ENCODE measurements at places on chromosomes 3 and 15.

GRCh38 chr3:54488297-54488696 lies 365.9 kb downstream of the CACNA2D3 start:
- DNase-seq, result no peak

- DNase-seq, result no peak
These were observed 100.6 kb upstream of the ATP11B start for GRCh38 chr3:182692695-182693094.

- no peak for DNase-seq
These were observed 70.7 kb upstream of the LARS2 start for GRCh38 chr3:45317710-45318109.

DNA sequence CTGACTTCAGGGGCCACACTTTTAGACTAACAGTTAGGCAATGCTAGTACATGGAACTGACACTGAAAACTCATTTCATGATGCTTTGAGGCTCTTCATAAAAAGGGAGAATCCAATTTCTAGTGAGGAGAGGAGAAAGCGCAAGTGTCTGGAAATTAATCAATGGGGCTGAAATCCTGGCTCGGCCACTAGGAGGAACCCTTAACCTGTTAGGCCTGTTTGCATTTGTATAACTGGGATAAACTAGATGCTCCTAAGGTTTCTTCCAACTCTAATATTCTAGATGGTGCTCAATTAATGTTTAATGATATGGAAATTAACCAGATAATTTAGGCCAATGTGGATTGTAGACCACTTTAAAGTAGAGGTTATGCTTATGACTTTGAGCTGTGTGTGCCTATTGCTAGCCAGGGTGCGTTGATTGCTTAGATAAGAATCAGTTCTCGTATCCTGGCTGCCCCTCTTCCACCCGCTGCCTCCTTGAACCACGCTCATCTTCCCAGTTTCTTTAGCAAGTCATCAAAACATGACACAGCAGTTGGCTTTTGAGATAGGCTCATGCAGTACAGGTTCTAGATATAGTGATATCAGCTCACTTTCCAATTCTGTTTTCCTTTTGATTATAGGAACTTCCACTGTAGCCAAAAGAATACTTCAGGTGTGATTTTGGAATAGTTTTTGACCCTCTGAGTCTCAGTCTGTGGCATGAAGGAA lies 16.8 kb upstream of the CRBN start:
- DNase-seq, result peak; percentile 18

- DNase-seq, result peak; percentile 49
These were observed 34.3 kb downstream of the CCR3 start for GRCh38 chr3:46276497-46277099.

DNA sequence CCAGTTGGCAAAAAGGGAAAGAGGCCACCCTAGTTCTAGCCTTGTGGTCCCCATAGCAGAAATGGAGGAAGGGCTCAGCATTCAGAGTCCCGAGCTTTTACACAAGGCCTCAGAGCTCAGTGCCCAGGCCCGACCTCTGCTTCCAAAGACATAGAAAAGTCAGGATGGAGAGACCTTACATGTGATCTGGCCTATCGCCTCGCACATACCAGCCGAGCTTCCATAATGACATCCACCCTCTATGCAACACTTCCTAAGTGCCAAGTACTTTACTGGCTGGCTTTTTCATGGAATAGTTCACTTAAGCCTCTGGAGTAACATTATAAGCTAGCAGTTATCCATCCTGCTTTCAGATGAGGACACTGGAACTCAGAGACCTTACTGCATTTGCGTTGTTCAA lies 275.9 kb downstream of the FAM43A start:
- no peak for DNase-seq

DNA sequence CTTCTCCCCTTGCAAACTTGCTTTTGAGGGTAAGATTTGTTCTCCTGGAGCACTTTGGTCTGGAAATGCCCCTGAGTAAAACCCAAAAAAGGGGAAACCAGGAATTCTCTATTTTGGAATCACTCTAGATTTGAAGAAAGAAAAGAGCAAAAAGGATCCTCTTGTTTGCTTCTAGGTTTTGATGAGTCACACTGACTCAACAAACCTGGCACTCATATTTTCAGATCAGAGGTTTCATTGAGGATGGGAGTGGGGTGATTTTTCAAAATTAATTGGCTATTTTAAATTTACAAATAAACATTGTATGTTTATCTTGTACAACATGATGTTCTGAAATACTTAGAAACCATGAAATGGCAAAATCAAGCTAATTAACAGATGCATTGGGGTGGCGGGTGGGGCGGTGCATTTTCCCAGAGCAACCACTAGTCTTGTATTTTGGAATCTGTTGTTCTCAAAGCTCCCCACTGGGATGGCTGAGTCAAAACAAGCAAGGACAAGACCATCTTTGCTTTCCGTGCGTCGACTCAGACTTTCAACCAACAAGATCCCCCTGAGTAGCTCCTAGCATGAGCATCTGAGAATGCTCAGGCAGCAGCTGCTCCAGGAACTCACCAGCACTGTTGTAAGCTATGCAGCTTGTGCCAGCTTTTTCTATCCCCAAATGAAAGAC lies 451.4 kb downstream of the WDR72 start:
- no peak for DNase-seq

DNA sequence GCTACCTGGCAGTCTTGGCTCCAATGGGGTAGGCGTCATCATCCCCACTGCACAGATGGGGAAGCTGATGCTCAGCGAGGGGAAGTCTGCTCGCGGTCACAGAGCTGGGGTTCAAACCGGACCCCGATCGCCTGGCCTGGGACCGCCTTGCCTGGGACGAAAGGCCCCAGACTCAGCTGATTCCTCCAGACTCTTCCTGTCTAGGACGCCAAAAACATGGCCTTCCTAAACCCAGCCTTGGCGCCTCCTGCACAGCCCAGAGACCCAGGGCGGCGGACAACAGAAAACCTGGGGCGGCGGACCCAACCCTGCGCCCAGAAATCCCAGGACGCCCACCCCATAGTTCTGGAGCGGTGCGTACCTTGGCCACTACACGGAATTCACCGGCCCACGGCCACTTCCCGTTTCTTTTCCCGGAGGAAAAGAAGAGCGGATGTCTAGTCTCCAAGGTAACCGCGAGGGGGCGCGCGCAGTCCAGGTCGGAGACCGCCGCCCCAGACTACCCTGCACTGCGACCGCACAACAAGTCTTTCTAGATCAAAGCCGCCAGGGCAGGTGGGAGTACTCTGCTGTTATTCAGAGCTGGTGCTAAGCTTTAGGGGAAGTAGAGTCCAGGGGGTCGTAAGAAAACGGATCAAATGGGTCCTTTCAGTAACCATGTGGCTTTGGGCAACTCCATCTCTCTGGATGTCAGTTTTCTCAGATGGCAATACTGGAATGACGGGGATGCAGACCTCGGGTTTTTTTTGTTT lies 4.9 kb upstream of the IL17RD start:
- DNase-seq, result peak; percentile 76

DNA sequence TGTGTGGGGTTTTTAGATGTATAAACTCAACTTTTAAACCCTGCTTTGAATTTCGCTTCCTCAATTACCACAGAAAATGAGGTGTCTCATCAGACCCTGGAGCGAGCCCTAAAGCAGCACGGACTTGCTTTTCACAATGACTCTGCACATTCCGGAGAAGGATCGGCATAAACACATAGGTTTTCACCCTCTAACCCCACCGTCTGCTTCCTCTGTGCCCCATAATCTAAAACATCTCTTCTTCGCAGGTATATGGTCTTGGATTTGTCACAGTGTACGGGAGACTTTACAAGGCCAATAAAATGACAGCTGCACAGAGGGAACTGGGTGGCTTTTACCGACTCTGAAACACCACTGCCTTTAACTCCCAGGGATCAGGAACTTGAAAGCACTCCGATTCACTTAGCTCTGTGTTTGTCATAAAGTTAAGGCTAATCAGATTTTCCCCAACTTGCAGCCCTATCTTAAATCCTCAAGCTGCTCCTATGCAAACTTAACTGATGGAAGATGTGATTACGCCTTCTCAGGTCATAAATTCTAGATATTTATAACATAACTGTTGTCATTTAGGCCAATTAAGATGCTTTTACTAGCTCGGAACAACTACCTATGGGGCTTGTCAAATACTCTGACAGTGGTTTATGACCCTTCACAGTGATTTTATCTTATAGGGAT lies 133.4 kb upstream of the WNT5A start:
- DNase-seq, result peak; percentile 92

- DNase-seq, result no peak
These were observed 64.2 kb upstream of the MME start for GRCh38 chr3:155015776-155016436.

DNA sequence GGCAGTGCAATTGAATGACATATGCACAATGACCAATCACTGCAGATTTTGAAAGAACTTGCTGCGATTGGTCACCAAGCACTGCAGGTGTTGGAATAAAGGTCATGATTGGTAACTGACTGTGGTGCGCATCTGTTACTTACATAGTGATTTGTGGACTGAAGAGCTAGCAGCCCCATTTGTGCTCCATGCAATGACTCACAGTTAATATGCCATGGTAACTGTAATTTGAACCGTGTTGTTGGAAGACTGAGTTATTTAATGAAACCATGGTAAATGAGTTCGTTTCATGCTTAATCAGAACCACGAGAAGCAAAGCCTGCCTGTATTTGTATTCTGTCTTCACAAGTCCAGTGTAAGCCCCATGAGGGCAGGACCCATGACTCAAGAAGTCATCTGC lies 220.5 kb downstream of the TJP1 start:
- DNase-seq, result no peak

DNA sequence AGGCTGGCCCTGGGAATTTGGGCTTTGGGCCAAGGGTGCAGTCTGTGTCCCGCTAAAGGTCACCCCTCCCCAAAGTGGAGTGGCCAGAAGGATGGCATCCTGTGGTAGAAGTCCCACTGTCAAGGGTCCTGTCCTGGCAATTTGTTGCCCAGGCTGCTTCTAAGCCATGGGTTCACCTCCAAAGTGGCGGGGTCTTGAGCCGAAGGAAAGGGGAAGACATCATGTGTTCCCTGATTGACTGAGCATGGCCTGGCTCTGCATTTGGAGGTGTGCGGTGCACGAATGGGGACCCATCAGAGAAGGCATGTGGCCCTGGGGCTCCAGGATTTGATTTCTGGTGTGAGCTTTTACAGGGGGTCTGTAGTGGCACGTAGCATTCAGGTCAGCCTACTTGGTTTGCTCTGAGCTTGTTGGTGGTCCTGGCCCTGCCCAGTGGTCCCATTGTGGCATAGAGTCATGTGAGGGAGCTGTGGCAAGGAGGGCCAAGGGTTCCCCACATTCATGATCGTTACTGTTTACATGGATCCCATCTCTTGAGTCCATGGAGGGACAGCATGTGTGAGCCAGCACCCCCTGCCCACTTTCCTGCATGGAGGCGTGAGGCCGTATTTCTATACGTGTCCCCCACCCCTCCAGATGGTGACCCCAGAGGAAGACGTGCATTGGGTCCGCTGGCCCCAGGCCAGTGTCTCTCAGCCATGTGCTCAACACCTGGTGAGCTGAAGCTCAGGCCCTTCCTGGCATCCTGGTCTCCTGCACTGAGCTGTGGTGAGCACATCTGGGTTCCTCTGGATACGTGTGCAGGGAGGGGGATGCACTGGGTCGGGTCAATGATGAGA lies 225.1 kb downstream of the SNRPN start:
- no peak for DNase-seq

- no peak for DNase-seq
These were observed 33.5 kb upstream of the USP8 start for GRCh38 chr15:50390554-50391264.

DNA sequence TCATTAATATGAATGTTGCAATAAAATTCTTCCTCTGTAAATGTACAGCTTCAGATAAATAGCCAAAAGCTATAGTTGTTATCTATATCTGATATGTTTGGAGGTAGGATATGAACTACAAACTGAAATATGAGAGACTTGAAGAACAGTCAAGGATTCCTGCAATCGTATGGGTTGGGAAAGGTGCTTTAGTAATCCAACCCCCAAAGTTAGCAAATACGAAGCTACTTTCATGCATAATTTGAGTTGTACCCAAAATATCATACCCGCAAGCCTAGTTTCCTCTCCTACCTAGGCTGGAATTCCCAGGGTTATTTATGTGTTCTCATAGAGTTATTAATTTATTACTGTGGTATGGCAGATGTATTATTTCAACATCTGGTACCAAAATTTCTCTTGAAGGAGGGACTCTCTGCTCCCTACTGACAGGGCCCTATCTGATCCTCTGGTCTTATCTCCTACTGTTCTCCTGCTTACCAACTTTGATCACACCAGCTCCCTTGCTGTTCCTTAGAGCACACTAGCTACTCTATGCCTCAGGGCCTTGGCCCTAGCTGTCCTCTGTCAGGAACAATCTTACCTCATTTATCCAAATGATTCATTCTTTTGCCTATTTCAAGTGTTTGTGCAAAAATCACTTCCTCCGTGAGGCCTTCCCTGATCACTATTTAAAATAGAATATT lies 140.4 kb upstream of the CCDC54 start:
- peak; percentile 69 for DNase-seq

DNA sequence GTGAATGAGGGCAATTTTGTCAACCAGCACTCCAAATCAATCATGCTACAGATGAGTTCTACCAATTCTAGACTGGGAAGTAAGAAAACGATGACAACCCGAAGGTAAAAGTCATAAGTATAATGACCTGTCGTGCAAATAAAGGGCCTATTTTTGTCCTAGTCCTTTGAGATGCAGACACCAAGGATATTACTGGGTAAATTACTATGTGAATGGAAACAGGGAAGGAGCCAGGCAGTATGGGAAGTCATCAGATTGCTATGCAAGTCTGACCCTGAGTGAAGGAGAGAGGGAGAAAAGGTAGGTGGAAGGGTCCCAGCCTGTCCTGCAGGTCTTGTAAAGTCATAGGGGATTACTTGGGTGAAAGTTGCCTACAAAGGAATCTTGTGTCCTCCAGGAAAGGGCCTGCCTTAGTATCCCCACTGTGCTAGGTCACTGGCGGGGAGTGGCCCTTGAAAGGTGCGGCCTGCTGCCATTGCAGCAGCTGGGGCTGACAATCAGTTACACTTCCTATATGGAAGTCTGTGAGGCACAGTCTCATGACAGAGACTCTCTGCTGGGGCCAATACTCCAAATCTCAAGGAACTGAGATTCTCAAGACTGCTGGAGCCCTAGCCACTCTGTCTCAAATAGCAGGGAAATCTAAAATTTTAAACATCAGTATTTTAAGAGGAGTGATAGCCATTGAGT lies 149.9 kb upstream of the SLC2A2 start:
- no peak for DNase-seq

GRCh38 chr3:136694321-136694720 lies 57.9 kb downstream of the STAG1 start:
- no peak for DNase-seq

GRCh38 chr3:70261283-70261682 lies 51.2 kb downstream of the MDFIC2 start:
- peak; percentile 37 for DNase-seq

- DNase-seq, result no peak
These were observed 53.0 kb downstream of the CMTM6 start for GRCh38 chr3:32449691-32450090.

DNA sequence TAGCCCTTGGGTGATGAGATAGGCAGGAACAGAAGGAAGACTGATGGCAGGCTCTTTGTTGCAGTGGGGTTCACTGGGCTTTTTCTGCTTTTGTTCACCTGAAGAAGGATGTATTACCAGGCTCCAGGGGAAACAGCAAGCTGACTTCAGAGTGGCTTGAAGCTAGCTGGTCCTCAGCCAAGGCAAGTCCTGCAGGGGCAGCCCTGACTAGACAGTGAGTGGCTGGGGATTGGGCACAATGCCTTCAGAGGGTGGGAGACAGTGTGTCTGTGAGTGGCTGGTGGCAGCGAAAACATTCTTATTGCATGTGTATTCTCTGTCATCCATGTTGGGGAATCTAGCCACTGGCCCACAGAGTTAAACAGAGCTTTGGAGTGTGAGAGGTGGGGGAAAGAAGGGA lies 2.3 kb upstream of the TEX264 start:
- DNase-seq, result peak; percentile 38

All from ELR (cell line).